ENCODE measurements at places on chromosomes 6 and 20.
A peak's percentile ranks its signal among the peaks of the same experiment; 100 is the strongest.

DNA sequence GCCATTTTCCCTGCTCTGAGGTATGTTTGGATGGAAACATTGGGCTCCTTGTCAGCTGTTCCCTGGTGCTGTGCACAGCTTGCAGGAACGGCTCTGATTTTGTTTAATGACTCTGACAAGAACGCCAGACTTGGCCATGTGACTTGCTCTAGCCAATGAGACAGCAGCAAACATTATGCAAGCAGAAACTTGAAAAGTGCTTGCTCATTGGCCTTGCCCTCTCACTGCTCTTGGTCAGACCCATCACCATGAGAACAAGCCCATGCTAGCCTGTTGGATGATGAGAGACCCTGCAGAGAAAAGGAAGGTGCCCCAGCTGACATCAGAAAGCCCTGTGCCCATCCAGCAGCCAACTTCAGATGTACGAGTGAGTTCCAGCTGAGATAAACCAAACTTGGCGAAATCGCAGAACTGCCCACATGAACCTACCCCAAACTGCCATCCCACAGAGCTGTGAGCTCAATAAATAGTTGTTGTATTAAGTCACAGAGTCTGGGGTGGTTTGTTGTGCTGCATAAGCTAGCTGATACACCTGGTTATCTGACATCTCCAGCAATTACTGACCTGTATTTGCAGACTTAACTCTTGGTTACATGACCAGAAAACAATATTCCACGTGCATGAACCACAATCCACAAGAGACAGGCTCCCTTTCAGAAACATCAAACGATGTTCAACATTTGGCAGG, 96.9 kb downstream of the JPH2 start:
- peak; percentile 60 for DNase-seq

- no peak for DNase-seq
These were observed 189.7 kb upstream of the NOX3 start for GRCh38 chr6:155645325-155645724.

- DNase-seq, result no peak
These were observed 315.5 kb downstream of the GMDS start for GRCh38 chr6:1929931-1930330.

- DNase-seq, result peak; percentile 87
These were observed 8.3 kb downstream of the TBC1D7 start for GRCh38 chr6:13319891-13320564.

DNA sequence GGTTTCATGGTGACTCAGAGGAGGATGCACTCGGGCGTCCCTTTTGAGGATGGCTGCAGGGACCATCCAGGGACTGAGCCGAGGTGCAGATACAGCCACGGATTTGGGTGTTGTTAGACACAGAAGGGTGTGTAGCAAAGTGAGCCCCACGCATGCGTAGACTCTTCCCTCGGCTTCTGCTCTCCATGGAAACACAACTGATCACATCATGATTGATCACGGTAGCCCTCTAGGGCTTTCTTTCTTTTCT, 606 bp upstream of the ULBP1 start:
- peak; percentile 89 for DNase-seq

GRCh38 chr6:31634131-31634530, 13.6 kb downstream of the PRRC2A start:
- DNase-seq, result no peak

DNA sequence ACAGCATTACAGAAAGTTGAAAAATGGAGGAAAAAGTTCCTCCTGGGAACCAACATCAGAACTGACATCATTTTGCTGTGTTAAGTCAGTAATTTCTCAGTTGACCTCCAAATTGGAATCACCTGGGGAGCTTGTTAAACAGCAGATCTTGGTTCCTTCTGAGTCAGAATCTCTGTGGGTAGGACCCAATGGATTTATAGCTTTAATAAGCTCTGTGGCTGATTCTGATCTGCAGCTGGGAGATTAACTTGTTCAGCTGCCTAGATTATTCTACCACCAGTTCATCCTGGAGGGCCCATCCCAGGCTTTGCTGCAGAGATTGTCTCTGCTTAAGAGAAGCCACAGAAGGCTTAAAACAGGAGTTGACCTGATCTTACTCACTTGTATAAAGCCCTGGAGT, 90.7 kb upstream of the POPDC3 start:
- DNase-seq, result no peak

DNA sequence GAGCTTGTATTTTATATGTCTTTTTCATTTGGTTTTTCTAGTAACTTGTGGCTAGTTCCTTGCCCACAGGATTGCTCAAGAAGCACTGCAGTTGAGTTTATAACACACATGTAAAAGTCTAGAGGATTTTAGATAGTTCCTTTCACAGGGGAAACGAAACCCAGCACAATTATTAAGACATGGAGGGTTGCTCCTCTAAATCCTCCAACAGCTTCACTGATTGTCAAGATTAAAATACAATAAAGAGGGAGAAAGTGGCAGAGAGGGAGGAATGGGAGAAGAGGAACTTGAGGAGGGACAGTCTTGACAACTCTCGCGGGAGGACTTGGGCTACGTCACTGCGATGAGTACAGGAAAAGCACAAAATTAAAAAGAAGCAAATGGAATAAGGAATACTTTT, 9.7 kb upstream of the TBC1D7 start:
- DNase-seq, result no peak

DNA sequence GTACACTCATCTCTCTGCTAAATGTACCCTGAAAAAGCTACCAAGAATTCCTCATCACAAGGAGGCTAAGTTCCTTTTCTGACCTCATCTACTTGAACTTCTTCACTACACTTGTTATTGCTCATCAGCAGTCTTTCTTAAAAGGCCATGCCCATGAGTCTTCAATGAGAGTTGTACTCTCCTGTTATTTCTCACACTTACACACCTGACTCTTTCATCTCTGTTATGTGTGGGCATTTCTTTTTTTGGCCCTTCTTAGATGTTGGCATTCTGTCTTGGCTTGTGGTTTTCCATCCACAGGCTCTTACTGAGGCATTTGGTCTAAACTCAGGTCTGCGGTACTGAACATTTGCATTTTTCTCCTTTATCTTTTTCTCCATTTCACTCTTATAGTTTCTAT, 10.7 kb upstream of the SLC17A1 start:
- DNase-seq, result no peak

DNA sequence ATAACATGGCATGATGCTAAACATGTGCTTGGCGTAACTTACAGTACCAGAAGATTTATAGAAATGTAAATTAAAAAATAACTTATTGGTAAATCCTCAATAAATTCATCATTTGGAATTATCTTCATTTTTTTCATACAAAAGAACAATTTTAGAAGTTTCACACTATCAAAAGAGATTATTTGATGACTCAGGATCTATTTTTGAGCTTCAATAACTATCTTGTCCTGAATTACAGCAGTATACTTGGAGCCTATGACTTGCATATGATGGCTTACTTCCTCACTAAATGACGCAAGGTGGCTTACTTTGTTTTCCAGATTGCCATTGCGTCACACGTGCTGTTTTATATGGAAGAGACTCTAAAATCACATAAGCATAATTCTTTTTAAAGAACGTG, 49.2 kb downstream of the KHDRBS2 start:
- no peak for DNase-seq

DNA sequence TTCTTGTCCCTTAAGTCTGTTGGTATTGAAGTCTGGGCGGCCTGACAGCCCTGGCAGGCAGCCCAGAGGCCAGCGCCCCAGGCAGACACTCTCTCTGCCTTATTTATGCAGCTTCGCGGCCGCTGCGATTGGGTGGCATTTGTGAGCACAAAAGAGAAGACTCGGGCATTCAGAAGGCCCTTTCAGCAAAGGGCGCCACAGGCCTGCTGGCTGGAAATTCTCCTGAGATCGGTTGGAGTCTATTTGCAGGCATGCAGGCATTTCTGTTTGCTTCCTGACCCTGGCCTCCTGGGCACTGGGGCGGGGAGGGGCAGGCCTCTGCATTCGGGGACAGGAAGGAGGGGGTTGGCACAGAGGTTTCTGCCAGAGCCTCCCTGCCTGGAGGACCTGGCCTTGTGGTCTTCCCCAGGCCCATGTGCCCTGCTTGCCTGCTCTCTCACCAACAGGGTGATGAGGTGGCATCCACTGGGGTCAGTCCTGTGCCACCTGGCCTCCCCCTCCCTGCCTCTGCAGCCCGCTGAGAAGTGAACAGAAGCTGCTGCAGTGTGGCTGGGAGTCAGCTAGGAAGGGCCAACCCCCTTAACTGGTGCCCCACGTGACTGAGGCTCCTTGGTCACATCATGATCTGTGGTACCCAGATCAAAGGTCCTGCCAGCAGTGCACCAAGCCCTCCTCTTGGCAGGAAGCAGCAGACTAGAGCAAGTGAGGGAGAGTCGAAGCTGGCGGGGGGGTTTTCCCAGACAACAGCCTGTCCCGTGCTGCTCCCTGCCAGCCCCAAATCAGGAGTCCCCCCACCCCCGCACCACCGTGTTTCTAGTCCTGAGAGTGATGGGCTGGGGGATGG, 16.6 kb upstream of the CCDC167 start:
- DNase-seq, result no peak
